ENCODE measurements at places on chromosomes 1 and 21.

DNA sequence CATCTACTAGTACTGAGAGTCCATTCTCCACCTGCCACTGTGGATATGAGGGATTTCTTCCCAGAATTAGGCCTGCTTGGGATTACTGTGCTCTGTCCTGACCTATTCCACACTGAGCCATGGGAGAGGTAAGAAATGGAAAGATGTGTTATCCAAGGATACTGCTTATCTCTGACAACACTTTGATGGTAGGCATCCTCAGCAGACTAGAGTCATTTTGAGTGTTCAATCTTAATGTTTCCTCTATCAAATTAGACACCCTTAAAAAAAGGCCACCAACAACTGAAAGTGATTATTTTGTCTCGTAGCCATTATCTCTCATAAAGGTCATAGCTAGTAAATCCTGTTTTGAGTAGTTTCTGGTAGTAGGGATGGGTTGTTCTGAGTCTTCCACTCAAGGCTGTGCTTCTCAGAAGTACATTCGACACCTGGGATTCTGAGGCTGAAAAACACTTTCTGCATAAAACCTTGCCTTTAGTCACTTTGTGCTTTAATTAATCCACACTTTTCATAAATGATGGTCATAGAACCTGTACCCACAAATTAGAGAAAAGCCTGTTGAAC is 8.8 kb downstream of the ATPAF1 start:
- DNase-seq, result no peak

GRCh38 chr1:180728472-180729106 is 96.8 kb downstream of the XPR1 start:
- DNase-seq, result no peak

GRCh38 chr1:178048426-178048825 is 45.5 kb upstream of the RASAL2 start:
- DNase-seq, result peak; percentile 28

GRCh38 chr21:42747276-42747701 is 93.9 kb downstream of the PDE9A start:
- no peak for DNase-seq

DNA sequence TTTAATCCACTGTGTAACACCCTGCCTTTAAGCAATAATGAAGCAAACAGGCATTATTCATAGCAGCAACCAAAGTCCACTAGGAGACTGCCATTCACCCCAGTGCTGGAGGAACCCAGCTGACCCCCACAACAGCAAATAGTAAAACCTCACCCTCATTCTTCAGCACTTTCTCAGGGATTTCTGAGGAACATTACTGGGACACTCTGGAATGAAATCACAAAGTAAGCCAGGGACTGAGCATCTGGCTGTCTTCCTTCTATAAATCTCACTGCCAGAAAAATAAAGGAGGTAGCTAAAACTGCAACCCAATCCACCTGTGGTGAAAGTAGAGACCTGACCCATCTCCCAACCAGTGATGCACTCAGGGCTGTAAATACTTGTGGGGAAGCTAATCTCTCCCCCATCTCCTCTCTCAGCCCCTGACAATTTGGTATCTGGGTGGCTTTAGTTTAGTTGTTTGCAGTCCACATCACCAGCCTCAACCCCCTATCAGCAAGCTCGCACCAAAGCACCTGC is 47.1 kb downstream of the COL6A1 start:
- DNase-seq, result peak; percentile 78

Data from AG20443 (cell line).